ENCODE measurements at places on chromosomes 6 and 20. TPM values are rescaled to one million over a fixed set of nuclear protein-coding genes. Genes with fewer than 3 reads are reported as not detected.

Gene ABT1
- total RNA-seq, result 14.5 TPM

Gene PLN
- 5.2 TPM for total RNA-seq

Gene F13A1
- total RNA-seq, result not detected

Gene ANGPT4
- total RNA-seq, result not detected

GRCh38 chr6:109790131-109790530, 99.0 kb downstream of the FIG4 start:
- DNase-seq, result peak; percentile 41

DNA sequence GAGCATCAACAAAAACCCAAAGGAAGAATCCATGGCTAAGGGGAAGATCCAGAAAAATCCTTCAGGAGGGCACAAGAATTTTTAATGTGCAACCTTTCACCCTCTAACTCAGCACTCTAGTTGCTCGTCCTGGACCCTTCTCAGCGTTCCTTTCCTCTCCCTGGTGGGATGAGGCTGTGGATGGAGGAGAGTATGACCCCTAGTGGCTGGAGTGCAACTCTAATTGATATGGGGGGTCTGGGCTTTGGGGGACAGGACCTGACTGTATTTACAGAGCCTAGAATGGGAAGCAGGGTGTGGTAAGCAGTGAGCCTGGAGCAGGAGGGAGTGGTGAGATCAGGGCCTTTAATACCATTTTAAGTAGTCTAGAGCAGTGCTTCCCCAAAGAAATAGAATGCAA, 83.9 kb upstream of the CEP85L start:
- no peak for DNase-seq

DNA sequence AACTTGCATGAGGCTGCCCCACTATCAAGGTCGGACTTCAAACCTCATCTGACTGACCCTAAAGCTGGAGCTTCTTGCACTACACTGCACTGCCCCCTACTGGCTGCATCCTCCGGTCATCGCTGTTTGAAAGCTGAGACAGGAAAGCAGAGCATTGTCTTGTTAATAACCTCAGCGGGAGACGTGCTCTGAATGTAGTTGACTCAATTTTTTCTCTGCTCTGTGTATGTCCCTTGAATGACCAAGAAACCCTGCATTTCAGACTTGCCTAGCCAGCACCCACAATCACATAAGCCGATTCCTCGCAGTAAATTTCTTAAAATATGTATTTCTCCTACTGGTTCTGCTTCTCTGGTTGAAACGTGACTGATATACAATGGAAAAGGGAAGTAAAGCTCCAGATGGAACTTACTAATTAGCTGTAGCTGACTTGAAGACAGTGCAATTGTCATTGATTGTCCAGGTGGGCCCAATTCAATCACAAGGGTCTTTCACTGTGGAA, 27.8 kb downstream of the TCF21 start:
- peak; percentile 89 for DNase-seq

DNA sequence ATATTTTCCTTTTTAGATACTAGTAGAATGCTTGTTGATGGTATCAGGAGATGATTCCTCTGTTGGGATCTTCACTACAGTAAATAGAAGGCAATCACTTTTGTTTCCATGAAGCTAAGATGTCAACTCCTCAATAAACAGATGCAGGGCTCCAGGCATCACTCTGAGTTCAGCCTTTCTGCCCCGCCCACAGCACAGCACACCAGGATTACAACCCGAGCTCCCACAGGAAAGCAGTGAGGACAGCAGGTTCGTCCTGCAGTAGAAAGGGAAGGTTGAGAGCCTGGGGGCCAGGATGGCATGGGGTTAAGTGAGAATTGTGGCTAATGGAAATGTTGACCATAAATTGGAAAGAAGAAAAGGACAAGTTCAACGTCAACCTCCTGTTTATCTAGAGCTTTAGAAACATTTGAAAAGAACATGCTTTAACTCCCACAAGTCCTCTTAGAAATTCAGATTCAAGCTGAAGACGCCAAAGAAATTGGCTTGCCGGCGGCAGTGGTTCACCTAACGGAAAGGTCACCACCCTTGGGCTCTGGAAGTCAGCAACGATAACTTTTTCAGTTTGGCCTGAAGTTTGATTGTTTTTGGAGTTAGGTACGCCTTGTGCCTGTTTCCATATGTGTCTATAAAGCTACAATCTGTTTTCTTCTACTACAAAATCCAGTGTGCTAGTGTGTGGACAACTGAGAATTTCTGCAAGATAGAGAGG, 144.4 kb upstream of the PDE10A start:
- DNase-seq, result peak; percentile 17

DNA sequence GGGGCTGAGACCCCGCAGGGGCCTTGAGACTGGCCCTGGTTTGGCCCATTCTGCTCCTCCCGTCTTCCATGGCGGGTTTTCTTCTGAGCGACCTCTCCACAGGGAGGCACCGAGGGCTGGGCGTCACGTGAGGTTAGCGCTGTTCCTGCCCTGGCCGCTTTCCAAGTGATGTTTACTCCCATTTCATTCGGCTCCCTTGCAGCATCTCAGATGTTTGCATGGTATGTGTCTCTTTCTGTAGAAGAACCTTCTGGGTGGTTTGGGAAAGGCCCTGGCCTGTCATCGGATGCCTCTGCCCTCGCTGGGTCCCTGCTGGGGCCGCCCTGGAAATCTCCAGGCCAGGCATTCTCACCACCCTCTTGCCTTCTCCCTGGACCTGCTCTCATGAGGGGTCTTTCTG, 17.3 kb downstream of the RAMACL start:
- DNase-seq, result no peak

GRCh38 chr20:17273717-17274116, 46.9 kb downstream of the PCSK2 start:
- DNase-seq, result no peak

GRCh38 chr20:12528591-12529041, 480.2 kb upstream of the SPTLC3 start:
- DNase-seq, result no peak
